ENCODE measurements at places on chromosomes 3 and 15.
A peak's percentile ranks its signal among the peaks of the same experiment; 100 is the strongest.

- no peak for DNase-seq
Measured at GRCh38 chr15:33150971-33151370, 43.5 kb downstream of the FMN1 start.

DNA sequence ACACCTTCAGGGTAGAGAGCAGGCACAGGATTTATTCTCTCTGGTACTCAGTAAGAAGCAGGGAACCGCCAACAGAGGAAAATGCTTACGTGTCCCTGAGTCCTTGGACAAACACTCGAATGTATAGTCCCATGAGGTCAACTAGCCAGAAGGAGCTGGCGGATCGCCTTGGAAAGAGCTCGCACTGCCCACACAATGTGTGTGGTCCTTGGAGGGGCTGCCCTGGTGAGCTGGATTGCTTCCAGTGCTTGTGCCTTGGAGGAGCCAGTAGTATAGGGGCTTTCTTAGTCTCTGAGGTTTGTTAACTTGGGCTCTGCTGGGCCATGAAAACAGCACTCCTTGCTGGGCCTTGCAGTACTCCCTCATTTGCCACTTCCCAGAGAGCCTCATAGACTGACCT lies 40.7 kb upstream of the VILL start:
- no peak for DNase-seq

- DNase-seq = no peak
Measured at GRCh38 chr3:6512172-6512800, 348.6 kb upstream of the GRM7 start.

DNA sequence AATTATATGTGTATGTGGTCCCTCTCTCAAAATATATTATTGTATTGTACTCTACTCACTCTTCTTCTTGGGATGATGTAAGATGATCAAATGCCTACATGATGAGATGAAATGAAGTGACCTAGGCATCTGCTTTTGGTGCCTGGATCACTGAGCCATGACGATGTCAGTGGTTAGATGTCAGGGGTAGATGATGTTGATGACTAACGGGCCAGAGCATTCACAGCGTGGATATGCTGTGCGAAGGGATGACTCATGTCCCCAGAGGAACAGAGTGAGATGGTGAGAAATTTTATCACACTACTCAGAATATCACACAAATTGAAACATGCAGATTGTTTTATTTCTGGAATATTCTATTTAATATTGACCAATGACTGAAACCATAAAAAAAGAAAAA lies 233.9 kb upstream of the CADM2 start:
- DNase-seq = no peak

GRCh38 chr15:40471808-40472150 lies 995 bp downstream of the CHST14 start:
- DNase-seq = no peak

GRCh38 chr3:60281970-60282369 lies 969.3 kb downstream of the FHIT start:
- no peak for DNase-seq

- no peak for DNase-seq
Measured at GRCh38 chr3:44020143-44020542, 221.5 kb upstream of the TOPAZ1 start.

DNA sequence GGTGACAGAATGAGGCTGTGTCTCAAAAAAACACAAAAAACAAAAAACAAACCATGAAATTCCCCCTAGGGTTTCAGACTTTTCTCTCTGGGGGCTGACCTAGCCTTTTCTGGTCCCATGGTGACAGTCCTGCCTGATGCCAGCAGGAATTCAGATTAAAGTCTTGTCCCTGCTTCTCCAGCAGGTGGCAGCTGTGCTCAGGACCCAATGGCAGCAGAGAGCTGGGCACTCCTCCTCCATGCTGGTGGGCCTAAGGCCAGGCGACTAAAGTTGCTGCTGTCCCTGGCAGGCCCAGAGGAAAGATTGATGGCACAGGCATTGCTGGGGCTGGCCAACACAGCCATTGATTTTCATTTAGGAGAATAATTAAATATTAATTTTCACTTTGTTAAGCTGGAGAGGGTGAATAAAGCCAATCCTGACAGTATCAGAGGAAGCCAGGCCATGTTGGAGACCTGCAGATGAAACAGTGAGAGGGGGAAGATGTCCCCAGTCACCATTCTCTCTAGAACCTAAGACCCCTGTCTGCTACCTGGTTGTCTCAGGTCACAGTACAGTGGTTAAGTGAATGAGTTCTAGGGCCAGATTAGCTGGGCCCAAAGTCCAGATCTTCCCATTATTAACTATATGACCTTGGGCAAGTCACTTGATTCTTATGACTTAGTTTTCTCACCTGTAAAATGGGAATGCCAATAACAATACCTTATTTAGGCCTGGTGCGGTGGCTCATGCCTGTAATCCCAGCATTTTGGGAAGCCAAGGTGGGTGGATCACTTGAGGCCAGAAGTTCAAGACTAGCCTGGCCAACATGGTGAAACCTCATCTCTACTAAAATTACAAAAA lies 7.1 kb downstream of the CELF6 start:
- DNase-seq = no peak

GRCh38 chr15:59299929-59300617 lies 72.6 kb downstream of the MYO1E start:
- peak; percentile 54 for DNase-seq

DNA sequence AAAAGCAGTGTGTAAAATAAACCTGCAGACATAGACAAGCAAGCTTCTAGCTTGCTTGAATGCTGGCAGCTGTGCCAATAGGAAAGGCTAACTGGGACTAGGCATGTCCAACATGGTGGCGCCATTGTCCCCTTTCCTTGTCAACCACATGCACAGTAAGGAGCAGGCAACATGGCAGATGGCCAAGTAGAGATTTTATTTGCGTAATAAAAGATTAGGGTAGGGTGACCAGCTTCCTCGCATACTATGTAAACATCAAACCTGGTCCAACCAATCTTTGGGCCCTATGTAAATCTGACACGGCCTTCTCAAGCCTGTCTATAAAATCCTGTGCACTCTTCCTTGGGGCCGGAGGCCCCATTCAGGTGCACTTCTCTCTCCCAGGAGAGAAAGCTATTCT lies 575.4 kb upstream of the GOLIM4 start:
- DNase-seq = no peak

DNA sequence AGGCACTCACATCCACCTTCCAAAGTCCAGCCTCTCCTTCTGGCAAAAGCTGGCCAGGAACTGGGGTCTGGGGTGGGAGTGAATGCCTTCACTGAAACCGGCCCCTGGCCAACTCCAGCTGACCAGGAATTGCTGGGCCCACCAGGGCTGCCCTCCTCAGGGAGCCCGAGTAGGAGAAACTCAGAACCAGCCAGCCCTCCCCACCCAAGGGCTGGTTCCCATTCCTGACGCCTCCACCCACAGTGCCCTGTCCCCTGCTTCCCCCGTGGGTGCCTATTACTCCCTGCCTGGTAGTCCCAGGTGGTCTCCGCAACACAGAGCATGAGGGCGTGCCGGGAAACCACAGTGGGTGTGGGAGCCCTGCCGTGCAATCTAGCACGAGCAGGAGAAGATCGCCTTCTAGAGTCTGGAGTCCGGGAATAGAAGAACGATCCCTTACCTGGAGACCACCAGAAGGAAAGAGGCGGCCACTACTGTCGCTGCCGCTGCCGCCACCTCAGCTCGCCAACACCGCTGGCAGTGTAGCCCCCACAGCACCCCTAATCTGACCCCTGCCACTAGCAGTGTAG lies 178.8 kb downstream of the POTEB3 start:
- DNase-seq = no peak

GRCh38 chr15:83290236-83290635 lies 5.8 kb upstream of the BNC1 start:
- no peak for DNase-seq

GRCh38 chr3:21390136-21390535 lies 360.9 kb downstream of the ZNF385D start:
- DNase-seq = no peak

DNA sequence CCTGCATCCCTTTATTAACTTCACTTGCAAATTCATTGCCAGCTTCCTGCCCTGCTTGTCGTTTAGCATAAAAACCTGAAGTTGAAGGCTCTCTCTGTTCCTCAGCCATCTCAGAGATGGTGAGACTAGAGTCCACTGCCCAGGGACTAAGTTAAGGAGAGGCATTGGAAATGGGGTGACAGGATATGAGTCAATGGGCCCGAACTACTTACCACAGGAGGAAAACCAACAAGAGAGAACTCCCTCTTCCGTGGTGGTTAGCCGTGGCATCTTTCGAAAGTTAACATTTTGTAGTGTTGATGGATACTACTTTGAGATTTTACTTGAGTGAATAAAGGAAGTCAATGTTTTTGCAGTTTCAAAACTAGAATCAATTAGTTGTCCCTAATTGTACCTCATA lies 65.3 kb downstream of the LRTM1 start:
- no peak for DNase-seq

DNA sequence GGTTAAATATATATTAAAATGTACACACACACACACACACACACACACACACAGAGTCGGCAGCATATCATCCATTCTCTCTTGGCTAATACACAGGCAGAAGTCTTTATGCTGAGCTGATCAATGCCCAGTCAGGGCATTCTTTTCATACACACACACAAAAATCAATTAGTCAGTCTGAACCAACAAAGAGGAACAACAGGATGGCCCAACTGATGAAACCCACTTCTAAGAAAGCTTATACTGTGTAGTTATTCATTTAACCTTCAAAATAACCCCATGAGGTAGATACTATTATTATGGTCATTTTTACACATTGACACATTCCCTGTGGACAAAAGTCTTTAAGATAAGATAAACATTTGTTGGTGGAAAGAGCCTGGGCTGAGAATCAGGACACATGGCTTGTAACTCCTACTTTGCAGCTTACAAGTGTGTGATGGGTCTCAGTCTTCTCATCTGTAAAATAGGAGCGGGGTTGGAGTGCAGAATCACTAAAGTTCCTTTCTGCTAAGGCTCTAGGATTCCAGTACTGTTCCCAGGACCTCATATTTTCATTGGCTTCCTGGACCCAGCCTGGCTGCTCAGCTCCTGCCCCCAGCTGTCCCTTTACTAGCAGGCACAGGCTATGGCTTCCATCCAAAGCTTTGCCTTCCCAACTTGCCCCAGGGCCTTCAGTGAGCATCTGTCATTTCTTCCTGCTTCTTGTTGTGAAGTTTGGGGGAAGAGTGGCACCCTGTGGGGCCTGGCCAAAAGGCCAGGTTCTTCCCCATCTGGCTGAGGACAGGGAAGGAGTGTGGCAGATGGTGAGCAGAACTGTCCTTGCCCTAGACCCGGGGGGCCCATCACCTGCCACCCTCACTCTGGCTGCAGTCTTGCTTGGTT lies 27.2 kb upstream of the GLCE start:
- no peak for DNase-seq

- DNase-seq = no peak
Measured at GRCh38 chr3:39065197-39065596, 13.4 kb downstream of the WDR48 start.

- no peak for DNase-seq
Measured at GRCh38 chr15:37616215-37616614, 318.2 kb upstream of the TMCO5A start.

DNA sequence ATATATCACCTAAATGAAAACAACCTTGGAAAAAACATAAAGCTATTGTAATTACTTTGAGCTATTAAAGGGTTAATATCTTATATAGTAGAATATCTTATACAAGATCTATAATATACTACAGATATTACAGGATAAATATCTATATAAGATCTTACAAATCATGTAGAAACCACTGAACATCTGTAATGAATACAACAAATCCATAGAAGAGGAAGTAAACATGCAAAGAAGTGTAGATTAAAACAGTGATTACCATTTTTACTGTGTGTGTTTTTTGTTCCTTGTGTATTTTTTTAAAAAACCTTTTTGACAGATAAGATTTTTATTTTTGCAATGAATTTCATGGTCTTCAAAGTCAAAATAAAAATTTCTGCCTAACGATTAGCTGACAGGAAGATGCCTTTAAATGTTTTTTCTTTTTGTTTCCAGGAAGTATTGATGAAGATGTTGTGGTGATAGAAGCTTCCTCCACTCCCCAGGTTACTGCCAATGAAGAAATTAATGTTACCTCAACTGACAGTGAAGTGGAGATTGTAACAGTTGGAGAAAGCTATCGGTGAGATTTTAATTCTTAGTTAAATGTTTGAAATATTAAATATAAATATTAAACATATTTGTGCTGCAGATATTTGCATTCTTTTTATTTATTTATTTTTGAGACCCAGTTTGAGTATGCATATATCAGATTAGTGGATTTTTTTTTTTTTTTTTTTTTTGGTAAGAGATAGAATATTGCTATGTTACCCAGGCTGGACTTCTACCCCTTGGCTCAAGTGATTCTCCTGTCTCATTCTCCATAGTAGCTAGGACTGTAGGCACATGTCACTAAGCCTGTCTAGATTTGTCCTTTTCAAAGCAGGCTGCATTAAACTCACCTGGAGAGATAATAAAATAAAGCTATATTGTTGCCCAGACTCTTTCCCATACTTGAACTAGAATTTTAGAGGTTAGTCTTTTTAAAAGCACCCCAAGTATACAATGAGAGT lies 52.8 kb upstream of the CCNB2 start:
- DNase-seq = no peak

GRCh38 chr3:140113996-140114788 lies 179.2 kb downstream of the CLSTN2 start:
- no peak for DNase-seq

DNA sequence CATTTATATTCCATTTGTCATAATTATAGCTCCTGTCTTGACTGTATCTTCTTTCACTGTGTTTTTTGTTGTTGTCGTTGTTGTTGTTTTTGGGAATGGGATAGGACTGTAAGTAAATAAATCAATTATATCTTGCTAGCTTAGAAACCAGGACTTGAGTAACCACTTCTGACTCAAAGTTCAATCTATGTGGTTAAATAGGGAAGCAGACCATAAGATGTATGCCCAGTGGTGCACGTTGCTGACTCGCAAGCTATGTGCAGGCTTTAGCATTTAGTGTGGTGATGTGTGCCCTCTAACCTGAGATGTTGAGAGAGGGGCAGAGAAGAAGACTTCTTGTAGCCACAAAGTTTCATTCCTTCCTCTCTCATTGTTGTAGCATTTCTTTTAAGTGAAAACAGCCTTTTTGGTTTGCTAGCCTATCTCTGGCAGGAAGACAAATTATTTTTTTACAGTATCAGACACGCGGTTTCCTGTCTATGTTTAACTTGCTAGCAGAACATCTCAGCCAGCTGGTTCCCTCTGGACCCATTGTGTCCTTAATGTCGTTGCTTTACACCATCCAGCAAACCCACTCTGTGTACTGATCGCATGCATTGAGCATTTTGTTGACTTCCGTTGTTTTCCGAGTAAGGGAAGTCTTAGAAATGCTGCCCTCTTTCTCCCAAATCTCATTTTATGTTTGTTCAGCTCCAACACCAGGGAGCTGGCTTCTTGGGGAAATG lies 52.1 kb downstream of the TGFBR2 start:
- no peak for DNase-seq

GRCh38 chr3:14377838-14378169 lies 24.6 kb upstream of the SLC6A6 start:
- DNase-seq = no peak
